Activated naive CD8-positive, alpha-beta T cell treated with anti-CD3 and anti-CD28 coated beads, Interleukin-2, amount 10 ng/mL, durations not matched to agents 7 days and 5 days (primary cell): ENCODE measurements at places on chromosomes 6 and 20.

DNA sequence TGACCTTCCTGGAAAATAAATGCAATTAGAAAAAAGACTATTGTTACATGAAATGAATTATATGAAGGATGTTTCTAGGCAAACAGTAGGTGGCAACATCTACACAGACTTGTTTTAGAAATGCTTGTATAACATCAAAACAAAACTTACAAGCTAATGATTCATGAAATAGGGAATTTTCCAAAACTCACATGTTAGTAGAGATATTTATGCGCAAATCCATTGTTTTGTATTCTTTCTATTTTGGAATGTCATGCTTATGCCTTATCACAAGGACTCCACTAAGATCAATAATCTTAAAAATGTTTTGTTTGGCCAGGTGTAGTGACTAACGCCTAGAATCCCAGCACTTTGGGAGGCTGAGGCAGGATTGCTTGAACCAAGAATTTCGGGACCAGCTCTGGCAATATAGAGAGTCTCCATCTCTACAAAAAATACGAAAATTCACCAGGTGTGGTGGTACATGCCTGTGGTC, 32.3 kb upstream of the LGSN start:
- DNase-seq, result no peak

- no peak for DNase-seq
Observed at GRCh38 chr6:155770313-155770712, 314.7 kb upstream of the NOX3 start.

- no peak for DNase-seq
Observed at GRCh38 chr6:146913842-146914488, 290.3 kb upstream of the STXBP5 start.

- DNase-seq, result no peak
Observed at GRCh38 chr6:128929869-128930268, 46.9 kb downstream of the LAMA2 start.

GRCh38 chr6:121666814-121667213, 231.4 kb downstream of the GJA1 start:
- DNase-seq, result no peak

- DNase-seq, result no peak
Observed at GRCh38 chr20:39294137-39294725, 332.1 kb downstream of the DHX35 start.

GRCh38 chr6:124078169-124078568, 274.5 kb downstream of the NKAIN2 start:
- DNase-seq, result no peak

GRCh38 chr20:46065006-46065405, 24.8 kb downstream of the NCOA5 start:
- no peak for DNase-seq

DNA sequence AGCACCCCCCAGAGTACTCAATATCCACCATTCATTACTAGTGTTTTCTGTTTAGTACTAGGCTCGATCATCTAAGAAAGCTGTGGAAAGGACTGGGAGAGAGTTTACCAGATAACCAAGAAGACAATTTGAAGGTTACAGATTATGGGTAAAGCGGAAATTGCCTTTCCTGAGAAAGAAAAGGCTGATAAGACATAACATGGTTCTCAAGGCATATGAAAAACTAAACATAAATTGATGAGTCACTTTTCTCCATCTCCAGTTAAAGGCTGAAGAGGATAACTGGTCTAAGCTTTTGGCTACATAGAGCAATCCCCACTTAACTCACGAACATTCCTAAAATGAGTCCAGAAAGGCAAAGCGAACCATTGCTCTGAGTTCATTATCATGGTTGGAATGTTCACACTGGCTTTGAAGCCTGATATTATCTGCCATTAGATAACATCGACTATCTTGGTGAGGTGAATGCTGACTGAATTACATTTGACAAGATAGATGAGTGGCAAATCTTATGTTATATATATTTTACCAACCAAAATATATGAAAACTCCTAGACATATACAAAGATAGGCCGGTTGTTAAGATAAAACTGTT, 65.8 kb downstream of the BTBD9 start:
- DNase-seq, result no peak

DNA sequence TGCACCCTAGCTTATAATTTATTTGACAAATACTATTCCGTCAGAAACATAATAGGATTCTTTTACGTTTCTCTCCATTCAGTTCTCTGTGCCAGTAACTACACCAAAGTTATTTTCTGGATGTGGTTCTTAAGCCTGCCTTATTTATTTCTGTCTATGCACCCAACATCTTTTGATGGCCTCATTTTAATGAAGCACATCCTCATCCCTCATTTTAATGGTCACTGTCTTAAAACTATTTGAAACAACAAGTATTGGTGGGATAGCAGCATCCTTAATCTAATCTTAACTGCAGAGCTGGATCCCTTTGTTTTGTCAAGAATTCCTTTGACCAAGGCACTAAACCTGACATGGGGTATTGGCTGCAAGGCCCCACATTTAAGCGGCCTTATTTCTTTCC, 11.0 kb downstream of the FAM135A start:
- DNase-seq, result no peak

- no peak for DNase-seq
Observed at GRCh38 chr6:50889497-50889896, 70.8 kb downstream of the TFAP2B start.

- DNase-seq, result no peak
Observed at GRCh38 chr6:108904741-108905140, 56.5 kb downstream of the ARMC2 start.

DNA sequence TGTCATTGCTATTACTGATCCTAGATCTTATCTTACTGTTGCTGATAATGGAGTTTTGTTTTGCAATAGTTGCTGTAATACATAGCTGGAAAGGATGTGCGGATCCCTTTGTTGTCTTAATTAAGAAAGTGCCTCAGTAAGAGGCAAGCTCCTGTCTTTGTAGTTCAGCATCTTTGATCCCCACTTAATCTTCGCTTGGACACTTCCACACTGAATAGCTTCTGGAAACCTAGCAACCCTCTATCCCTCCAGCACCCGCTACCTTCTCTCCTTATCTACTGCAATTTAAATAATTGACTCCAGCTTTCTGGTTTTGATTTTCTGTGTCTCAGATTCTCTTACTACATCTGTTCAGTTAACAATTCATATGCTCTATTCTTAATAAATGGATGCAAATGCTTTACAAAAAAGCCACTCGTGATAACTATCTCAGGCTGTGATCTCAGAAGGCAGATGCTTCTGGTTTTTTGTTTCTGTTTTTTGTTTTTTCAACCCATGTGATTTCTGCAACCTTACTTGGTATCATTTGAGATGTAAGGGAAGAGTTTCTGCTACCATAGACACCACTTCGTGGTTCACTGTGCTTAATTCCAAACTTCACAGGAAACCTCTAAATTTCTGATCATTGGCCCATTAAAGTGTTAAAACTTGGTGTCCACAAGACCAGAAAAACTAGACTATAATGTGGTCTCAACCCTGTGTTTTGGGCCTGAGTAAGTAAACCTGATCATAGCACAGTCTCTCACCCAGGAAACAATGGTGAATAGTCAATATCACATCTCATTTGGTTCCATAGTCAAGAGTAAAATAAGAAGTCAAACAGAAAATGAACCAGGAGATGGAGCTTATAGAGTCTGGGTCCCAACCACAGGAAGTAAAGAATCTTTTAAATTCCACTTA, 352.1 kb upstream of the SOX4 start:
- no peak for DNase-seq

DNA sequence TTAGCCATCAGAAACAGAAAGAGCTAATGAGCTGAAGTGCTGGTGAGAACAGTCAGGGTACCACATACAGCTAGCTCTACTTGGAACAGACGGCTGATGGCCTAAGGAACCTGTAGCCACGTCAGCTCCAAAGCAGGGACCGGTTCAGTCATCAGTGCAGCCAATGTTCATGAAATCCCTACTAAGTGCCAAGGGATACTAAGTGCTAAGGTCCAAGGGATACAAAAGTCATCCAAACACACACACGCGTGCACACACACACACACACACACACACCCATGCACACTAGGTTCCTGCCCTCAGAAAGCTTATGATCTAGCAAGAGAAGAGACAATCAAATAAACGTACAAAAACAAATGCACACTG, 53.6 kb downstream of the MAP3K5 start:
- no peak for DNase-seq

- no peak for DNase-seq
Observed at GRCh38 chr6:63963769-63964315, 328.2 kb downstream of the PHF3 start.

DNA sequence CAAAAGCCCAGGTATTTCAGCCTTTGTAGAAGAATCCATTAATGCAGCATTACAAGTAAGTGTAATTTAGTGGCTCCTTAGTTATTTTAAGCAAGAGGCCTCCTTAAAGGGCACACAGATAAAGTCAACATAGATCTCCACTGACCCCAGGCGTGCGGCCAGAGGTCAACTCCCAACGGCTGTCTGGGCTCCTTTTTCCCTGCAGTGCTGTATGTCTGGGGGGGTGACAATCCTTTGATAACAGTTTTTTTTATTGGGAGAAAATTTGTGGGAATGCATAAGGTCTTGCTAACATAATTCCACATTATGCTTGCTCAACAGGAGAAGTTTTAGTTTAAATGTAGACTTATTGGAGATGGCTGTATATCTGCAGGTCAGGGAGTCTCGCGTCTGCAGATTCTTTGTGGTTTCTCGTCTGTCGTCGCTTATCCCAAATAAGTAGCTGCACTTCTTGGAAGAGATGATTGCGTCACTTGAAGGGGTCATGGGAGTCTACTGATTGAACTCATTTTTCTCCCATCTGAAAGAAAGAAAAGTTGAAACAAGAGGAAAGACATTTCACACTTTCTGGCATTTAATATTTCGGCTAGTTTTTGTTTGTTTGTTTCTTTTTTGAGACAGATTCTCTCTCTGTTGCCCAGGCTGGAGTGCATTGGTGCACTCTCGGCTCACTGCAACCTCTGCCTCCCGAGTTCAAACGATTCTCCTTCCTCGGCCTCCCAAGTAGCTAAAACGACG, 151.7 kb upstream of the AKAP12 start:
- no peak for DNase-seq

GRCh38 chr6:112620812-112621569, 273.9 kb downstream of the RFPL4B start:
- no peak for DNase-seq

DNA sequence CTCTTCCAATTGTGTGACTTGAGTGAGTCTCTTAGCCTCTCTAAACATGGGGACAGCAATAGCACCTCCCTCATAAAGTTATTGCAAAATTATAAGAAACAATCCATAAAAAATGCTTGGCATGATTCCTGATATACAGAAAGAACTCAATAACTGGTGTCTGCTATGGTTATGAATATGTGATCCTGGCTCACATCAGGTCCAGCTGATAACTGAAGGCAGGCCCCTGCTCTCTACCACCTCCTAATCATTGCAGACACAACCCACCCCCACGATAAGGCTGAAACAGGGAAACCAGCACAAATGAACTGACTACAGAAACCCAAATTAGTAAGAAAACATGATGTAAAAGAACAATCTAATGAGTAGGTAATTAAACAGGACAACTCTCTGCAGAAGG, 5.4 kb downstream of the TRIM15 start:
- no peak for DNase-seq

DNA sequence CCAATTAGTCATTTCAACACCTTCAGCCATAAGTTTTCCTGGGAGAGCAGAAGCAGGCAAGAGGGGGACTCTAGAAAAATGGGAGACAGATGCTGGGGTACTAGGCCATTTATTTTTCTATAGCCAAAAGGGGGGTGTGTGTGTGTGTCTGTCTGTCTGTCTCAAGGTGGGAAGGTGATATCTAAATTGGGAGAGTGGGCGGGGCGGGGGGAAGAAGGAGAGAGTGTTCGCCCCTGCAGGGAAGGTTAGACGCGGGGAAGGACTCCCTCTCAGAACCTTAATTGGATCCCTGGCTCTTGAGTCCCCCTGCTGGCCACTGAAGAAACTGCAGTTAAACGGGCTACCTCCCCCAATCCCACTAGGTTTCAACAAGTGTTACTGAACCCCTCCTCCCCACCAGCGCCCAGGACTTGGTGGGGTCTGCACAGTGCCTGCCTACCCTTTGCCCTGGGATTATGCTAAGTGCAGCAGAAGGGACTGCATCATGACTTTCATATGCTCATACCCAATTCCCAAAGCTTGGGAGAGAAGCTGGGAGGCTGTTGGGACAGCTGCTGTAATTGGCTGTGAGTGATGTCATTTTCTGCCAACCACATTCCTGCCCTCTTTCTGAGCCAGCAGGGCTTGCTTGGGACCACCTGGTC, 45.8 kb downstream of the FOXP4 start:
- peak; percentile 78 for DNase-seq

DNA sequence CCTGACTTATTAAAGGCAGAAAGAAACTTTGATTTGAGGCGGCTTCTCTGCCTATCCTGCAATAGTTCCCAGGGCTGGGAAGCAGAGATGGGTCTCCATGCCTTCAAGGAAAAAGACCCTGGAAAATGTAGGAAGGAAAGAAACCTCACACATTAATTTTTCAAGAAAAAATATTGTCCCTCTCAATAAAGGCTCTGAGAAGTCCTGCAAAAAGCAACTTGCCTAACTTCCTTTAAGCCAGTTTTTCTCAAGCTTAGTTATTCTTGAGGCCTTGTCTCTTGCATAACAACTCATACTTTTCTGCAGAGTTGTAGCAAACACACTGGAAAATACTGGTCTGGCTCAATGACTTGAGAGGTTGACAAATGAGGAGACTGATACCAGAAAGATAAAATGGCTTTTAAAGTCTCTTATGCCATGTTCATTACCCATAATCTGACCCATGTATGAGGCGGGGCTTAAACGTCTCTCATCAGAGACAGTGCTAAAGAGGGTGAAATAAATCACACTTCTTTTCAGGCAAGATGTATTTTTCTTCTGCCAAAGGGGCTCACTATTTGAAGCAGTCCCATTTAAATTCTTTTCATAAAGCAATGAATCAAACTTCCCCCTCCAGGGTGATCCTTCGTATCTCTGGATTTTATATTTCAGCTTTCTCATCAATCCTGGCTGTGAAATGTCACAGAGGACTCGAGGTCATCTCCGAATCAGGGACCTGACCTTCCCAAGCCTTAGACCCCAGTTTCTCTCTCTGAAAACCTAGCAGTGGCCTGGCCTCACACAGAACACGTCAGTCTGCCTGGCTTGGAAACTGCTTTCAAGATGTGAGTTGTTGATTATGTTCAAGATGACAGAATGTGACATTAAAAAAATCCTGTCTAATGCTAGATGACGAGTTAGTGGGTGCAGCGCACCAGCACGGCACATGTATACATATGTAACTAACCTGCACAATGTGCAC, 82.3 kb upstream of the KCNG1 start:
- DNase-seq, result no peak

GRCh38 chr20:51318058-51318949, 224.2 kb downstream of the NFATC2 start:
- peak; percentile 52 for DNase-seq

- DNase-seq, result no peak
Observed at GRCh38 chr6:35602133-35602946, 86.4 kb downstream of the FKBP5 start.

- DNase-seq, result no peak
Observed at GRCh38 chr6:147699637-147700036, 191.1 kb downstream of the SAMD5 start.

GRCh38 chr6:25442898-25443297, 163.7 kb downstream of the CARMIL1 start:
- no peak for DNase-seq
